ENCODE measurements at places on chromosomes 12 and 14.

- DNase-seq: no peak
Measured at GRCh38 chr14:24269368-24269767, 2.0 kb downstream of the RABGGTA start.

GRCh38 chr12:27077586-27077985, 4.8 kb downstream of the C12orf71 start:
- DNase-seq: no peak

GRCh38 chr12:75437564-75437963, 43.0 kb upstream of the GLIPR1 start:
- no peak for DNase-seq

- DNase-seq: no peak
Measured at GRCh38 chr12:89278862-89279261, 73.4 kb downstream of the DUSP6 start.

DNA sequence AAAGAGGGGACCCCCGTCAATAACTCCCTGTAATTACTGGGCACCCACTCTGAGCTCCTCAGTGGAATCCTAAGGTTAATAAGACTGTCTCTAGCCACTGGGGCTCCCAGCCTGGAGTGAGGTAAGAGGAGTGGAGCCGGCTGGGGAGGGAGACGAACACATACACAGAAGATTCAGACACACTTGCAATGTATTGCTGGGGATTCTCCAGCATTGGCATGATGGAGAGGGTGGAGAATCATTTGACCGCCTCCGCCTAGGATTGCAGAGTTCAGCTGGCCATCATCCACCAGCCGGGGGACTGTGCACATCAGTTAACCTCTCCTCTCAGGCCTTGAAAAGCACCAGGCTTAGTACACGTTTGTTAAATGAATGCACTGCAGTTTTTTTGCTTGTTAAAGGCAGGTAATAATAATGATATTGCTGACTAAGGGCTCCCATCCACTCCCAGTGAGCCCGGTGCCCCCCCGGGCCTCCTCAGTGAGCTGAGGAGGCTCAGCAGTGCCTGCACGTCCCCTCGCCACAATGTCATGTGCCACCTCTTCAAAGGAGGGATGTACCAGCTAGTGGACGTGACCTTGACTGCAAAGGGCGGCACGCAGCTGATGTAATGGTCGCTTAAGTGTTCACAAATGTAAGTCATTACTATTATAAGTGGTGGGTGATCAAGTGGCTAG, 20.3 kb upstream of the FAIM2 start:
- DNase-seq: peak; percentile 5

DNA sequence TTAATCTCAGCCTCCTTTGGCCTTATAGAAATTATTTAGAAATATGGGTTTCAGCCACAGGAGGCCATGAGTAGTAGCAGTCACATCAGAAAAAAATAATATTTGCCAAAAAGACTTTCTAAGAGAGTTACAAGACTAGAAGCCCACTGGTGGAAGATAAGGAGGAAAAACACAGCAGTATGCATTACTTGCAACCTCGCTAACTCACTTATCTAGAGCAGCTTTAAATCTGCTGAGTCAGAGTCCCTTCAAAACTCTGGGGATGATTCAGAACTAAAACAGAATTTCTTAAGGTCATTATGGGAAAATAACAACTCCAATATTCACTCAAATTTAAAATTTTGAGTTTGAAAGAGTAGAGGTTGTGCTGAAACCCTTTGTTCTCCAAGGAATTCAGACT, 6.2 kb downstream of the OR4K17 start:
- DNase-seq: no peak

All from activated T-cell treated with anti-CD3 and anti-CD28 coated beads, Interleukin-2, amount 50 U/mL, for 24 hours (primary cell).